ENCODE measurements at places on chromosomes 13 and 19. TPM values are rescaled to one million over a fixed set of nuclear protein-coding genes. Genes with fewer than 3 reads are reported as not detected.
A peak's percentile ranks its signal among the peaks of the same experiment; 100 is the strongest.

DNA sequence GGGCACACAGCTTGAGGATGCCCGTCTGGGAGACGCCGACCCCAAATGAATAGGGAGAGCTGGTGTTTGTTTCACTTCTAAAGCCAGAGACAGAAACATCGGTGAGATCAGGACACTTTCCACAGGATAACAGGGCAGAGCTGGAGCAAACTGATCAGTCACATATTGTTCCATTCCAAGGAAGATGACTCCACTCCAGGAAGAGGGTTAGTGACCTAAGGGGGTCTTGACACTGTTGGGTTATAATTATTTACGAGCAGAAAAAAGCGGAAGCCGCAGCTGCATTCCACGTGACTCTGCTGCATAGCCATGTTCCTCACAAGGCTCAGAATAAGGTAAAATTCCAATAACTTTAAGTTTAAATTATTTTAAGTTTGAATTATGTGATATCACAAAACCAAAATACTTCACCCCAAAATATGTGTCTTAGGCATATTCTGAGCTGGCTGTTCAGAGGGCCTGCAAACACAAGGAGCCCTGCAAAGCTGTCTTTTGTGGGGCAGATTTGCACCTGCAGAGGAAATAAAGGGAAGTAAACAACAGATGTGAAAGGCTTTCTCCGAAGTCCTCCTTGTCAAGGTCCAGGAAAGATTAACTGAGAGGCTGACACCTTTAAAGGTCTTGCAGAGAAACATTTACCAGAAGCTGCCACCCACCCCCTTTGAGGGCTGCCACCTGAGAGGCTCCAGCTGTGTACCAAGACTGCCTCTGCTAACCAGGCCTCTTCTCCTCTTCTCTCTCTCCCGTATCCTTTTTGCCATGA is 819.2 kb downstream of the UQCRFS1 start:
- DNase-seq = no peak

DNA sequence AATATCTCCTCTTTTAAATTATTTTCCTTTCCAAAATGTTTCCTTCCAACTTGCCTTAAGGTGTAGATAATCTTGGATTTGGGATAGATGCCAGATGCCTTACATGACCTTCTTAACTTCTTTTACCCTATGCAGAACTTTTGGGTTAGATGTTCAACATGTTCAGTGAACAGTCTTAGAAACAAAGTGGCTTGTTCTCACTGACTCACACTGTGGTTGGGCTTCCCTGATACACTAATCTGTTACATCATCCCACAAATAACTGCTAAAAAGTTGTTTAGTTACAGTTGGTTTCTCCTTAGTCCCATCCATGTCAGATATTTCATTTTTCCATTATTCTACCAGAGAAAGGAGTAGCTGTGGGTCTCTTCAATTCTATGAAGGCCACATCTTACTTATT is 2638.2 kb downstream of the PCDH9 start:
- no peak for DNase-seq

DNA sequence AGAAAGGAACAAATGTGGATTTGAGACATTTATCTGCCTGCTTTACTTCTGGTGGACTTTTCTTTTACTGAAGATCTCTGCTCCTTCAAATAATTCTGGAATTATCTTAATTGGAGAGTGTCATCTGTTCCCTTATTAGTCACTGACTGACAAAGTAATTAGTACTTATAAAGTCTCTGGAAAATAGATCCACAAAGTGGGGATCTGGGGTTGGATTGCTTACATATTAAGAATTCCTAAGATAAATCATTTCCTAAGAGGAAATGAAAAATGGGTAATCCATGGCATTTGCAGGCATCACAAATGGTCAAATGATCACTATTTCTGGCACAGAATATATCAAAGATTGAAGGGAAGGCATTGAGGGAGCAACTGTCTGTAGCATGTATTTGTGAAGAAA is 137.4 kb upstream of the SLITRK5 start:
- DNase-seq = no peak

DNA sequence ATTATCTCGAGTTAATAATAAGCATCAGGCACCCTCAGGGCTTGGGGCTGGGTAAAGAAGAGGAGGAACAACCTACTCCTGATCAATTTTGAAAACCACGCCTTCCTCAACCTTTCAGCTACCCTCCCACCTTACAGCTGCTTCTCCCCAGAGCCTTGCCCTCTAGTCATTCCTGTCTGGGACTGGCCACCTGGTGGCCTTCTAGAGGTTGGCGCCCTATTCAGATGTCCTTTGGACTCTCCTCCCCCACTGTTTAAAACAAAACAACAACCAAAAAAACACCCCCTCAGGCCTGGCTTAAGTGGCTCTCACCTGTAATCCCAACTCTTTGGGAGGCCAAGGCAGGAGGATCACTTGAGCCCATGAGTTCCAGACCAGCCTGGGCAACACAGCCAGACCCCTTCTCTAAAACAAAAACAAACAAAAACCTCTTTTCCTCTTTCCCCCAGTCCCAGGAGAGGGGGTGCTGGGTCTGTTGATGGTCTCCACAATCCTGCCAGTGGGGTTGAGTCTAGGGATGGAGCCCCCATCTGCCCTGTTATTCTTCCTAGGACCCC is 62.3 kb downstream of the CCDC70 start:
- DNase-seq = no peak

GRCh38 chr13:31697290-31697689 is 42.0 kb upstream of the RXFP2 start:
- no peak for DNase-seq

GRCh38 chr19:46784262-46785053 is 3.9 kb downstream of the SLC1A5 start:
- peak; percentile 90 for DNase-seq

DNA sequence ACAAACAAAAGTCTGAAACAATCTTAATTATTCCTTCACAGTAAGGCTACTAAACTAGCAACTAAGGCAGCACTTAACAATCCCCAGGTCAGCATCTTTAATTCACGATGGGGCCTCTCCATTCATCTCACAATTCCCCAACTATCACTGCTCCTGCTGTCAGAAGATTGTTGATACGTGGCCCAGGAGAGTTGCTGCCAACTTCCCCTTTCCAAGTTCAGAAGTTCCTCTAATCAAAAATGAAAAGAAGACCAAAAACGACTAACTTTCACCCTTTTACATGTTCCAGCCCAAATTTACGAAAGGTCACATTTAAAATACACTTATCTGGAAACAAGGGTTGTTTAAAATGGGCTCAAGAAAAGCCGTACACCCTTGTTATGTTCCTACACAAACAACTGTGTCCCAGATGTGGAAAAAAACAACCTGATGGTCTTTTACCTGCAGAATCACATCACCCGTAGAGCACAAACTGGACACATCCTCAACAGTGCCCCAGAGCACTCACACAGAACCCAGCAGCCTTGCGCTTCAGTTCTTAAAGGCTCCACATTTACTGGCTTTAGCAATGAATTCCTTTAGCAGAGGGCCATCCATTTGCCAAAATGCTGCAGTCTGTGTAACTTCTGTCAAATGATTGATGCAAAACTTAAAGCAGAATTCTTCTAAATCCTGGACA is 38.0 kb downstream of the PHF11 start:
- no peak for DNase-seq

DNA sequence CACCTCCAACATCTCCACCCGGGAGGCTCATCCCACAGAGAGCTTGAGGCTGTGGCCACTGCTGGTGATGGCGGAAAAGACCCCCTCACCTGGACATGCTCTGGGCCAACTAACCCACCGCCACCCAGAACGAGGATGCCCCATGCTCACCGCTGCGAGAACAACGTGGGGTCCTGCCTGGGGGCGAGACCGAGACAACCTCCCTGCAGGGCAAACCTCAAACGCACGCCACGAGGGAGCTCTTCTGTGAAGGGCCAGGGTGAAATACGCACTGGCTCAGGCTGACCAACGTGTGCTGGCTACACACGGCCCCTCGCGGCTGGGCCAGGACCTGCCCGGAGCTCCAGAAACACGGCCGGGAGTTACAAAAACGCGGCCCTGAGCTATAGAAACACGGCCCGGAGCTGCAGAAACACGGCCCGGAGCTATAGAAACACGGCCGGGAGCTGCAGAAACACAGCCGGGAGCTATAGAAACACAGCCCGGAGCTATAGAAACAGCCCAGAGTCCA is 19.0 kb upstream of the PLPP2 start:
- peak; percentile 57 for DNase-seq

- peak; percentile 95 for DNase-seq
Observed at GRCh38 chr19:42254089-42254849, 659 bp downstream of the ERF start.

DNA sequence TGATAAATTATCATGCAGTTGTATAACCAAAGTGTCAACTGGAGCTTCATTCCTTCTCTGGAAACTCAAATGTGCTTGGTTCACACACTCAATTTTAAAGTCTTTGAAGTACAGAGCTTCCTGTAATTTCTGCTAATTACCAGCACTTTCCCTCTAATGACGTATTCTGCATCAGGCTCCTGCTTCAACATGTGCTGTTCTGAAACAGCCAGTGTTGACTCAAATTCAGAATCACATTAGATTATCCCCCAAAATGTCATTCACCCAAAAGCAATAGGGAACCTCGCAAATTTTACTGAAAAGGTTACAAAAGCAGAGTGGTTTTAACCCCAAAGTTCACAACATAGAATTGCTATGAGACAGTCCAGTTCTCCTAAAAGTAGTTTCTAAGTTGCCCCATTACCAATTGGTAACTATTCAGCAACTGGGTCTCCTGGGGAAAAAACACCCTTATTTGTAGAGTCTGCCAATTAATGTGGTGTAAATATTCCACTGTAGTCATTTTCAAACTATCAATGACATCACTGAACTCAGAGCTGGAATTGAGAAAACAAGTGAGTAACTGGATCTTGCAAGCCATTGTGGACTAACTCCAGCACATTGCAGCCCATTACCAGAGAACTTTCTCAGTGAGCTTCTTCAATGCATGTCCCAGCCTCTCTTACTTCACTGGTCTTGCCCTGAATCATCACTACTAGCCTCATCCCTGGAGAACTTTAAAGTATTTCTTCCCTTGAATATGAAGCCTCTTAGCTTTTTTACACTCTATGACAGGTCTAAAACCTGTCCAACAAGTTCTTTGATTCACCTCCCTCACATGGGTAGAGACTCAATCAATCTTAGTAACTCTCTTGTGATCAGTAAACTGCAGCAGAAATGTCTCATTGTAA is 955.4 kb downstream of the EFNB2 start:
- no peak for DNase-seq

GRCh38 chr13:113863524-113864272 is at the start of gene GAS6:
TSS of gene GAS6 (minus strand) at chr13:113864076. CDS start at chr13:113863920, 156 bp downstream.
- no peak for DNase-seq

- DNase-seq = no peak
Observed at GRCh38 chr19:10105509-10106099, 558 bp upstream of the PPAN start.

GRCh38 chr19:34662919-34663318 is 14.0 kb downstream of the SCGB2B2 start:
- DNase-seq = no peak

DNA sequence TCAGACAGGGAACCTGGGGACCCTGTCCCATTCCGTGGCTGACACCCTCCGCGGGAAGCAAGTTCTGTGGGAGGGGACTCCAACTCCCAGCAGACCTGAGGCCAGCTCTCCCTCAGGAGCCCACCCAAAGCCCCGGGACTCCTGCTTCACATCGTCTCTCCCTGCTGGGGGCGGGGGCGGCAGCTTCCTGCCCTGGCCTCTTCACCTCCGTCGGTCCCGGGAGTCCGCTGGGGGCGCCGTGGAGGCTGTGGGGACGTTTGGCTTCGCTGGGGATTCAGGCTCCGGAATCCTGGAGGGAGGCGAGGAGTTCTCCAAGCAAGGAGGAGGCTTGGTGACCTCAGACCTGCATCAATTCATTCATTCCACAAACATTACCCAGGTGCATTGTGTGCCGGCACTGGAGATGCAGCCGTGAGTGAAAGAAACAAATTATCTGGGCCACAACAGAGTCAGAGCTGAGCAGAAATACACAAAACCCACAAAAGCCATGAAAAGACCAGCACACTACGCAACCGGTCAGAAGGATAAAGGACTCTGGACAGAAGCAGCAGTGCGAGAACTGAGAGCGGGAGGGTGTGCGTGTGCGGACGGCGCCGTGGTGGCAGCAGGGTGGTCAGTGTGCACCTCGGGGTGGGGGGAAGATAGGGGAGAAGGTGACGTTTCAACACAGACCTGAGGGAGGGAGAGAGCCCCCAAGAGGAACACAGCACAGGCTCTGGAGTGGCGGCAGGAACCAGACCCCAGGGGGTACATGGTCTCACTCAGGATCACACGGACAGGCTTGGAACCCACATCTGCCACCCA is 19.0 kb downstream of the EPS8L1 start:
- no peak for DNase-seq

Gene NANOS3
- not detected for total RNA-seq

Gene POP4
- total RNA-seq = 62.2 TPM

Gene FSD1
- total RNA-seq = 0.80 TPM

Gene ZNF320
- total RNA-seq = 17.1 TPM

Gene CAPN12
- 9.0 TPM for total RNA-seq

Gene FGF21
- total RNA-seq = not detected

Gene MEGF8
- total RNA-seq = 18.4 TPM
